ENCODE measurements at places on chromosomes 6 and 20.
A peak's percentile ranks its signal among the peaks of the same experiment; 100 is the strongest.

DNA sequence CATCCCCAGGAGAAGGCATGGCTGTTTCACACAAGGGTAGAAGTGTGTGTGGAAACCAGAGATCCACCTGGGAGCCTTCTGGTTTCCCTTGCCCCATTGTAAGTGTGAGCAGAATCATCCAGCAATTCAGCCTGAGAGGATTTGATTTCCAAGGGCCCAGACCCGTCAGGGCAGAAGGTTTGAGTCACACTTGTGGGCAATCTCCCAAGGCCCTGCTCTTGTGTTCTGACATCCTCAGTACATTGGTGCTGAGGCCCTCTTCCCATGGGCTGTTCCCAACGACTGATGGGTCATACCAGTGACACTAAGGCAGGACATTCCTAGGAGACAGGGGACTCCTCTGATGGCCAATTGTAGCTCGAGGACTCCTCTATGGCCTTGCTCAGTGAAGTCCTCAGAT is 58.2 kb upstream of the POLR1H start:
- peak; percentile 7 for DNase-seq

- no peak for DNase-seq
Measured at GRCh38 chr6:97459986-97460385, 177.0 kb upstream of the MMS22L start.

DNA sequence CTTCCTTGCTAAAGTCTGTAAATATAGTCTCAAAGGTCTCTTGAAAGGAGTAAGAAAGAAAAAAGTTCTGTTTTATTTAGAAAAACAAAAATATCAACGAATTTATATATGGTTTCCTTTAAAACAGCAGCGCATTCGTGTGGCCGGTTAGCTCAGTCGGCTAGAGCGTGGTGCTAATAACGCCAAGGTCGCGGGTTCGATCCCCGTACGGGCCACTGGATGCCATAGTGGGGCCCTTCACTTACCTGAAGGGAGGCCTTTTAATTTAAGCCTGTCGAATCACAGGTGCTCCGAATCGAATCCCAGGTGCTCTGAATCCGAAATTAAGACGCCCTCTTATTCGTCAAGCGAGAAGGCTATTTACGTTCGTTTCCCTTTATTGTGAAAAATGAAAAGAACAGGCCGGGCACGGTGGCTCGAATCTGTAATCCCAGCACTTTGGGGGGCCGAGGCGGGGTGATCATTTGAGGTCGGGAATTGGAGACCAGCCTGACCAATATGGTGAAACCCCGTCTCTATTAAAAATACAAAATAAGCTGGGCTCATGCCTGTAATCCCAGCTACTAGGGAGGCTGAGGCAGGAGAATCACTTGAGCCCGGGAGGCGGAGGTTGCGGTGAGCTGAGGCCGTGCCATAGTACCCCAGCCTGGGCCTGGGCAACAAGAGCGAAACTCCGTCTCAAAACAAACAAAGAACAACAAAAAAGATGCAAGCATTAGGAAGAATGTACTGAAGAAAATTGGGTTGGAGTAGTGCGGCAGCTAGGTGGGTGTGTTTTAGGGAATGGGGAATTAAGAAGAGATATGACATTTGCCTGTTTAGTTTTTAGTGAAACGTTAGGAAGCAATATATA is 195.8 kb upstream of the ZNF184 start:
- peak; percentile 55 for DNase-seq

DNA sequence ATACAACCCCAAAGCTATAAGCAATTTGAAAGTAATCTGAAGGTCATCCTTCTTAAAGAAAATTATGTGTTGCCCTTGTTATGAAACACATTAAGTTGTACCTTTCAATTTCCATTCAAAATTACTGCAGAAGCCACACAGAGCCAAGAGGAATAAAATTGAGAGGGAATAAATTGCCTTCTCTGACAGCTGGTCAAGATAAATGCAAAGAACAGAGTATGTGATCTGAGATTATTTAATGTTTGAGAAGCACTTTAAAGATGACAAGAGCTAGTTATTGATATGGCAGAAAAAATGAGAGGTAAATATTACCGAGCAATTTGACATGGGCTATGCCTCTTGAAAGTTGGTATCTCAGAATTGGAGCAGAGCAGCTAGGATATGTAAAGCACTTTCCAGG is 61.6 kb downstream of the TRDN start:
- DNase-seq = no peak

GRCh38 chr6:161372422-161372793 is 98.5 kb upstream of the AGPAT4 start:
- no peak for DNase-seq

DNA sequence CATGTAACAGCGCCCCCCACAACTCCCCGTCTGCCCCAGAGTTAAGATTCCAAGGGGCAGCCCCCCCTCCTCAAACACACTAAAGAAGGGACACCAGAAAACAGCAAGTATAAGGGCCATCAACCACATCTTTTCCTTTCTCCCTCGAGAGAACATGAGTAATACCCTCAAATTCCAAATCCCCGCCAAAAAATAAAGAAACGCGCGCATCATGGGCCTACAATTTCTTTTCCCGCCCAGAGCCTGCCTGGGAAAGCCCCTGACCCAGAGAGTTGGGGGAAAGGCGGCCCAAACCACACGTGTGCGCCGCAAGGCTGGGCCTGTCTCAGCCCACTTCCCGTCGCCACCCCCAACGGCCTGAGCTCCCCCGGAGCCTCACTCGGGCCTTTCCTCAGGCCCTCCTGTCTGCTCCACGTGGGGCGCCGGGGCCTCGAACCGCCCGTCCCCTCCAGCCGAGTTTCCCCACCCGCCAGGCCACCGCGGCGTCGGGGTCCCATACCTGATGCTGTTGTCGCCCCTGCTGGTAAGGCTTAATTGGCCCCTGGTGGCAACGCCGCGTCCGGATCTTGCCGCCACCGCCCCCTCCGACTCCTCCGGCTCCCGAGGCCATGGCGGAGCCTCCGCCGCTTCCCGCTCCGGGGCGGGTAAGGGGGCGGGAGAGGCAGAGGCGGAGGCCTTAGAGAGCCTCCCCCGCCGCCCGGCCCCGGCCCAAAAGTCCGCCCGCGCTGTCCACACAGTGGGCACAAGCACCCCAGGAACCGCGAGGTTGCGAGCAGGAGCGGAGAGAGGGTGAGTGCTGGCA is 746 bp downstream of the NUP153 start:
- no peak for DNase-seq

- DNase-seq = peak; percentile 14
Measured at GRCh38 chr6:166786704-166787293, 159.7 kb upstream of the RPS6KA2 start.

DNA sequence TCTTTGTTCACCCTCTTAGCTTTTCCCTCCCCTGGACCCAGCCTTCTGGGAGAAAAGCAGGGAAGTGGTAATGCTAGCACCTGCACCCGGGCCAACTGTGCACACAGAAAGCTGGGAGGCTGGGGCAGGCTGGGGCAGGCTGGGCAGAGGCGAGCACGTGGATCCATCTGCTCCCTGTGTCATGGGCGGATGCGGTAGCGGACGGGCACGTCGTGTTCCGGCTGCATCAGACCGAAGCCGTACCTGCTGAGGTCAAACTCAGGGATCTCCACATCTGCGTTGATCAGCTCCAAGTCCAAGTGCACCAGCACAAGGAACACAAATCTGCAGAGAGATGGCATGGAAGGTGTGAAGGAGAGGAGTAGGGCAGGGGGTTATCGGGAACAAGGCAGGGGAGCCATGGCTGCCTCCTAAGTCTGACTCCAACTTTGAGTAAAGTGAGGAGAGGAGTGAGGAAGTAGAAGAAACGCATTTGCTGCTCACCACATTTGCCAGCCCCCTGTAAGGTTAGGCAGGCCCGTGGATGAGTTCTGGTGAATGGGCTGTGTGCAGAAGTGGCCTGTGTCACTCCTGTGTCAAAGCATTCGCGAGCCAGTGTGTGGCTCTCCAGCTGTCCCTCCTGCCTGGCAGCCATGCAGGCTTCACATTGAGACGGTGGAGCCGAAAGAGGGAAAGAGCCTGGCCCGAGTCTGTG is 25.4 kb upstream of the KCNB1 start:
- no peak for DNase-seq

GRCh38 chr6:3663081-3663480 is 88.4 kb downstream of the PXDC1 start:
- no peak for DNase-seq

DNA sequence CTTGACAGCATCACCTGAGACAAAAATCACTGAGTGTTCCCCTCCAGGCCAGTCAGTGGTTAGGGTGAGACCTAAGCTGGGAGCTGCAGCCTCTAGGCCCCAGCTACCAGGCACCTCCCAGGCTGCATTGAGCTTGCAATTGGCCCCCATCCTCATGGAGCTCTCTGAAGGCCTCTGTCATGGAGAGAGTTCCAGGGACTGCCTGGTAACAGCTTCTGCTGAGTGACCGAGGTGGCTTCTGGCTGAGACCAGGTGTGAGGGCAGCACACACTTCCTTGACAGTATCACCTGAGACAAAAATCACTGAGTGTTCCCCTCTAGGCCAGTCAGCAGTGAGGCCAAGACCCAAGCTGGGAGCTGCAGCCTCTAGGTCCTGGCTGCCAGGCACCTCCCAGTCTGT is 283.0 kb downstream of the SMOC2 start:
- no peak for DNase-seq

- DNase-seq = no peak
Measured at GRCh38 chr6:75556240-75556639, 45.4 kb upstream of the SENP6 start.

Data from AG04449 (cell line).